ENCODE measurements at places on chromosomes 16 and 17.
A peak's percentile ranks its signal among the peaks of the same experiment; 100 is the strongest.

DNA sequence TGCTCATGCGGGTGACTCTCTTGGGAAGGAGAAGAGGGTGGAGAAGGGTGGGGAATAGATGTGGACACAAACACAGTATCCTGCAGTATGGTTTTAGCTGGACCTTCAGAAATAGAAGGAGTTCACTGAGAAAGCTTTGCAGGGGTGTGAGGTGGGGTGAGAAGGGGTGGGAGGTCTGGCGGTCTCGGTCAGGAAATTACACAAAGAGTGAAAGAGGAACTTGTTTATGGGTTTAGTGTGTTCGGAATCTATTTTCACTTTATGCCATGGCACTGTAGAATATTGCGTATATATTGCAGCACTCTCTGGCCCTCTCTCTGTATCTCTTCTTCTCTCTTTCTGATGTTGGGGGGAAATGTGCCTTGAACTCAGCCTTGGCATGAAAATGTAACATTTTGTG, 148.2 kb upstream of the GOT2 start:
- DNase-seq: no peak

GRCh38 chr17:79023886-79024771, at the start of gene C1QTNF1:
C1QTNF1 (plus strand) TSS chr17:79024169; CDS start chr17:79043969, 19,800 bp downstream.
- DNase-seq: peak; percentile 29

GRCh38 chr16:28623172-28623711, 13.4 kb upstream of the SULT1A1 start:
- peak; percentile 67 for DNase-seq

GRCh38 chr16:19484096-19484495, 37.8 kb downstream of the GDE1 start:
- no peak for DNase-seq

GRCh38 chr16:72458035-72458434, 286.1 kb upstream of the PMFBP1 start:
- DNase-seq: no peak

- DNase-seq: no peak
Measured at GRCh38 chr17:56480501-56480900, 113.0 kb upstream of the NOG start.

- peak; percentile 82 for DNase-seq
Measured at GRCh38 chr17:64028874-64029464, 8.5 kb upstream of the ICAM2 start.

GRCh38 chr17:10177913-10178505, 20.4 kb downstream of the GAS7 start:
- no peak for DNase-seq

GRCh38 chr16:52812678-52813556, 239.8 kb downstream of the CHD9NB start:
- no peak for DNase-seq

- DNase-seq: no peak
Measured at GRCh38 chr17:76635039-76635438, 8.5 kb downstream of the ST6GALNAC1 start.
